Activated T-helper 1 cell treated with Interleukin-2 at 50 U/mL for 16 hours (primary cell): ENCODE measurements at places on chromosomes 5 and 9.

GRCh38 chr9:33129886-33130881, 37.0 kb downstream of the B4GALT1 start:
- no peak for DNase-seq

- DNase-seq, result no peak
These were observed 31.2 kb downstream of the FGF18 start for GRCh38 chr5:171450423-171451331.

- DNase-seq, result no peak
These were observed 39.2 kb downstream of the GRAMD2B start for GRCh38 chr5:126462239-126463014.

GRCh38 chr5:39780347-39780746, 355.6 kb upstream of the DAB2 start:
- no peak for DNase-seq

GRCh38 chr5:134608555-134608954, 24.1 kb downstream of the SAR1B start:
- no peak for DNase-seq
